ENCODE measurements at places on chromosomes 5 and 9. TPM values are rescaled to one million over a fixed set of nuclear protein-coding genes. Genes with fewer than 3 reads are reported as not detected.

ENTPD2 gene
- total RNA-seq, result not detected

APBA1 gene
- total RNA-seq, result 1.1 TPM

SAXO1 gene
- not detected for total RNA-seq

HTR1A gene
- total RNA-seq, result not detected

SELENOP gene
- total RNA-seq, result 335 TPM

MED27 gene
- 33.4 TPM for total RNA-seq

SCGB3A2 gene
- total RNA-seq, result not detected

OR1Q1 gene
- total RNA-seq, result not detected

S100Z gene
- total RNA-seq, result not detected

PCAT7 gene
- not detected for total RNA-seq

WNK2 gene
- not detected for total RNA-seq

FBXL7 gene
- 16.7 TPM for total RNA-seq

FOXD4 gene
- total RNA-seq, result 0.24 TPM

FBN2 gene
- total RNA-seq, result 95.8 TPM

BSPRY gene
- total RNA-seq, result 0.26 TPM

SPATA31A3 gene
- total RNA-seq, result not detected

QRFP gene
- not detected for total RNA-seq

Measured in epithelial cell of alveolus of lung (primary cell).